Upper lobe of left lung (tissue), 6 donors: ENCODE measurements at places on chromosomes 1 and 21. TPM values are rescaled to one million over a fixed set of nuclear protein-coding genes. Genes with fewer than 3 reads are reported as not detected.

DNA sequence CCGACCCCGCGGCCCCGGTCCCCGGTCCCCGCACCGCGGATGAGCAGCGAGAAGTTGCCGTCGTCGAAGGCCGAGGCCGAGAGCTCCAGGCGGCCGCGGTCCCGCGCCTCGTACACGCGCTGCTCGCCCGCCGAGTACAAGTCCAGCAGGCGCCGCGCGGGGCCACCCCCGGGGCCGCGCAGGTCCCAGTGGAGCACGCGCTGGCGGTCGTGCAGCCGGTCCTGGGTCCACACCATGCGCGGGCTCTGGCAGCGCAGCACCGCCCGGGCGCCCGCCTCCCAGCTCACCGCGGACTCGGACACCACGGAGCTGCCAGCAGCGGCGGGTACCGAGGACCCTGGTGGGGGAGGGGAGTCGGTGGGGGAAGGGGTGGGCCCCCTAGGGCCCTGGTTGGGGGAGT, 2.9 kb downstream of the MXRA8 start:
- H3K27me3 ChIP-seq = peaks cover 54% of the 10 kb centered on the region
- no peak for DNase-seq
- H3K27ac ChIP-seq = peak overlapping the region; percentile 42

DNA sequence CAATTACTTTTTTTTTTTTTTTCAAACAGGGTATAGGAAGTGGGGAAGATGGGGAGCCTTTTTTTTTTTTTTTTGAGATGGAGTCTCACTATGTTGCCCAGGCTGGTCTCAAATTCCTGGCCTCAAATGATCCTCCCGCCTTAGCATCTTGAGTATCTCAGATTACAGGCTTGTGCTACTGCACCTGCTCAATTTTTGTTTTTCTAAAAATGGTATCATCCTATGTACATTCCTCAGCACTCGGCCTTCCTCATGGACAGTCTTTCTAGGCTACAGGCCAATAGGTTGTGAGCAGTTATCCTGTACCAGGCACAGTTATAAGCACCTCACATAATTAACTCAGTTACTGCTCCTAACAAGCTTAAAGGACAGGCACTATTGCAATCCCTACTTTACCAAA, 132.1 kb upstream of the EDN2 start:
- no peaks in the 10 kb centered on the region for H3K36me3 ChIP-seq
- peaks cover 21% of the 10 kb centered on the region for H3K4me1 ChIP-seq
- H3K27ac ChIP-seq = no peak overlapping the region
- no peaks in the 10 kb centered on the region for H3K27me3 ChIP-seq

The DRAM2 gene
- total RNA-seq = 56.9 TPM

- no peak overlapping the region for H3K4me3 ChIP-seq
- peaks cover 45% of the 10 kb centered on the region for H3K36me3 ChIP-seq
- H3K27me3 ChIP-seq = no peaks in the 10 kb centered on the region
- H3K4me1 ChIP-seq = peaks cover 67% of the 10 kb centered on the region
- H3K27ac ChIP-seq = peak overlapping the region; percentile 72
These were observed 73.3 kb downstream of the PLPP3 start for GRCh38 chr1:56505792-56506743.

The ANKRD35 gene
- 2.5 TPM for total RNA-seq

The S100A7A gene
- total RNA-seq = not detected

DNA sequence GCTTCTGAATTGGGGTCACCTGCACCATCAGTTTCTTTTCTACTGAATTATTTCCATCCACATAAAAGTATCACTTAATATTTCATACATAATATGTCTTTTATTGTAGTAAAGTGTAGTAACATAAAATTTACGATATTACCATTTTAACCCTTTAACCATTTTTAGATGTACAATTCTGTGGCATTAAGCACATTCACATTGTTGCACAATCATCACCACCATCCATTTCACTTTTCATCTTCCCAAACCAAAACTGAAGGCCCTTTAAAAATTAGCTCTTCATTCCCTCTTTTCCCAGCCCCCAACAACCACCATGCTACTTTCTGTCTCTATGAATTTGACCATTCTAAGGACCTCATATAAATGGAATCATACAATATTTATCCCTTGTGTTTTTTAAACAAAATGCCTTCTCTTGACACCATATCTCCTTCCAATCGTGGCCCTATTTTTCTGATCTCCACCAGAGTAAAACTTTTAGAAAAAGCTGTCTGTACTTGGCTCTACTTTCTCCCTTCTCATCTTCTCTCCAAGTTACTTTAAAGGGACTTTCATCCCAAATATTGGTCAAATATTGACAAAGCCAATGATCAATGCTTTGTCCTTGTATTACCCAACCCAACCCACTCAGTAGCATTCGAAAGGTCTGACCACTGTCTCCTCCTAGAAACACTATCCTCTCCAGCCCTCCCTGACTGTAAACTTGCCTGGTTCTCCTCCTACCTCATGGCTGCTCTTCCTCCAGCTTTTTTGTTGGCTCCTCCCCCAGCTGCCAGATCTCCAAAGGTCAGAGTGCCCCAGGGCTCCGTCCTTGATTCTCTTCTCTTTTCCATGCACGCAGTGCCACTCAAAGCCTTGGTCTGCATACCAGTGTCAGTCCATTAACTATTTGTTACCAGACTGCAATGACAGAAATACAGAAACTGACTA, 44.7 kb downstream of the SLC30A10 start:
- H3K4me3 ChIP-seq = no peak overlapping the region
- no peaks in the 10 kb centered on the region for H3K4me1 ChIP-seq
- no peaks in the 10 kb centered on the region for H3K36me3 ChIP-seq
- H3K27me3 ChIP-seq = no peaks in the 10 kb centered on the region

The TMEM52 gene
- total RNA-seq = 2.7 TPM

GRCh38 chr1:25587290-25587689, 29.3 kb upstream of the MAN1C1 start:
- H3K27me3 ChIP-seq = no peaks in the 10 kb centered on the region
- no peak for DNase-seq
- no peaks in the 10 kb centered on the region for H3K36me3 ChIP-seq
- peaks cover 33% of the 10 kb centered on the region for H3K4me1 ChIP-seq
- H3K4me3 ChIP-seq = no peak overlapping the region

DNA sequence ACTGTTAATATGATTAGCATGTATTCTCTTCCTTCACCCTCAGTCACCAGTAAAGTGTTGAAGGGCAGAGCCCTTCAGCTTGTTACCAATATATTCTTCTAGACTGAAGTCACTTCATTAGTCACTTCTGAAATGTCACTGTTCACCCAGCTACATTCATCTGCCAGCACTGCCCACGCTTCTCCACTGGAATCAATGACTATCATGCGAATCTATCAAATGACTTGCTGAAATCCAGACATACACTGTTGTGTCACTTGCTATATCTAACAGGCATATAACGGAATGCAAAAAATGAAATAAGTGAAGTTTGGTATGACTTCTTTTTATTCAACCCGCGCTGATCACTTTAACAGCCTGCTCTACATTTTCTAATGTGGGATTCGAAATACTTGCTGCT, 16.1 kb downstream of the FH start:
- H3K27me3 ChIP-seq = no peaks in the 10 kb centered on the region
- H3K27ac ChIP-seq = no peak overlapping the region
- H3K4me3 ChIP-seq = no peak overlapping the region
- DNase-seq = no peak
- H3K36me3 ChIP-seq = peaks cover 53% of the 10 kb centered on the region

GRCh38 chr1:192810253-192810880, 1.5 kb downstream of the RGS2 start:
- peak overlapping the region; percentile 76 for H3K4me3 ChIP-seq
- H3K27me3 ChIP-seq = no peaks in the 10 kb centered on the region
- no peaks in the 10 kb centered on the region for H3K36me3 ChIP-seq
- peak overlapping the region; percentile 91 for H3K27ac ChIP-seq
- peak; percentile 51 for DNase-seq

GRCh38 chr1:219460896-219461815, 151.7 kb downstream of the ZC3H11B start:
- no peaks in the 10 kb centered on the region for H3K4me1 ChIP-seq
- no peak overlapping the region for H3K4me3 ChIP-seq
- no peaks in the 10 kb centered on the region for H3K36me3 ChIP-seq
- no peaks in the 10 kb centered on the region for H3K27me3 ChIP-seq
- DNase-seq = no peak
- H3K27ac ChIP-seq = no peak overlapping the region

GRCh38 chr1:93695411-93696005, 13.9 kb upstream of the BCAR3 start:
- H3K4me3 ChIP-seq = no peak overlapping the region
- DNase-seq = no peak
- H3K27me3 ChIP-seq = no peaks in the 10 kb centered on the region
- H3K27ac ChIP-seq = no peak overlapping the region
- peaks cover 4% of the 10 kb centered on the region for H3K4me1 ChIP-seq

The AKT3 gene
- total RNA-seq = 46.1 TPM

DNA sequence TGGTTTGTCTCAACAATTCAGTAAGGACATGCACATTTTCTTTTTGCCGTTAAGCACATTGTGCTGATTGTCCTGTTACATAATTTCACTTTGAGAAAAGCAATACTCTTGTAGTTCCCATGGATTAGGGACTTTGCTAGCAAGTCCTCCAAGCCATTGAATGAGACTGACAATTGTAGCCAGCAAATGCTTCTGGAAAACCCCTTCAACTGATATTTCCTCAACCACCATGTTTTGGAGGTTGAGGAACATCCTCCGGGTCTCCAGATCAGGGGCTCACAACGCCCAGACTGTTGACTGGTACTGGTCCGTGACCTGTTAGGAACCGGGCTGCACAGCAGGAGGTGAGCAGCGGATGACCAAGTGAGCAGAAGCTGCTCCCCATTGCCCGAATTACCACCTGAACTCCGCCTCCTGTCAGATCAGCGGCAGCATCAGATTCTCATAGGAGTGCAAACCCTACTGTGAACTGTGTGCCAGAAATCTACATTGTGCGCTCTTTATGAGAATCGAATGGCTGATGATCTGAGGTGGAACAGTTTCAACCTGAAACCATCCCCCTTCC, 24.1 kb downstream of the ACTN2 start:
- no peak overlapping the region for H3K4me3 ChIP-seq
- H3K27ac ChIP-seq = no peak overlapping the region
- H3K4me1 ChIP-seq = no peaks in the 10 kb centered on the region

DNA sequence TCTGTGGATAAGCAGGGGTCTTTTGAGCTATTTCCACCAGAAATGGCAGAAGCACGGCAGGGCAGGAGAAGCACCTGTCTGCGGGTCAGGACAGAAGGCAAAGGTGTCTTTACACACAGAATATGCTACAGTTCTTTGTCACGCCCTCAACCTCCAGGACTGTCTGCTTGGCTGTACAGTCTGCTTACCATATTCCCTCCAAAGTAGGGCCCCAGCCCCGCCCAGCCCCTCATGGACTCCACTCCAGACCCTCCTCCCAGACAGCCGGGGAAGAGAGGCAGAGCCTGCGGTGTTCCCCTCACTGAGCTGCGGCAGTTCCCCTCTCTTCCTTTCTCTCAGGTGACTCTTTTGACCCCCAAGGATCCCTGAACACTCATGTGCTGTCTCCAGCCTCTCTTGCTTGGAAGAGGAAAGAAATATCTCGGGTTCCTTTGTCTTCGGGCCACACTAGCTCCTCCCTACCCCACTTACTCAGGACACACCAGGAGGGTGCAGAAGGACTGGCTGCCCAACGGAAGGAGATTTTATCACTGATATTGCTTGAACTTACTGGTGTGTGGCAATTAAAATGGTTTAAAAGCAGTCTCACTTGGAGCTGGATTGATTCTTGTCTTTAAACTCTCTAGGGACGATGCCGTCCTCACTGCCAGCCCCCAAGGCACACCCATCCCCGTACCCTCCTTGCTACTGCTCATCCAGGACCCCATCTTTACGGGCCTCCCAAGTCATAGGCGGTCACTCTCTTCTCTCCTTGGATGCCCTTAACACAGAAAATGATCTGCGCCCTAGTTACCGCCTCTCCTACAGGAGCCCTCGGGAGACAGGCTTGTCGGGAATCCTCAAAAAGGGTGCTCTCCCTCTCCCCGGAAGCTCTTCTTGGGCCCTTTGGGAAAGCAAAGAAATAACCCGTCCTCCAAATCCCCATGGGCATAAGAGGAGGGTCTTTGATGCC, 169.7 kb downstream of the TOMM20 start:
- H3K36me3 ChIP-seq = no peaks in the 10 kb centered on the region
- no peaks in the 10 kb centered on the region for H3K27me3 ChIP-seq
- peak overlapping the region; percentile 89 for H3K27ac ChIP-seq
